ENCODE measurements at places on chromosomes 6 and 20.

DNA sequence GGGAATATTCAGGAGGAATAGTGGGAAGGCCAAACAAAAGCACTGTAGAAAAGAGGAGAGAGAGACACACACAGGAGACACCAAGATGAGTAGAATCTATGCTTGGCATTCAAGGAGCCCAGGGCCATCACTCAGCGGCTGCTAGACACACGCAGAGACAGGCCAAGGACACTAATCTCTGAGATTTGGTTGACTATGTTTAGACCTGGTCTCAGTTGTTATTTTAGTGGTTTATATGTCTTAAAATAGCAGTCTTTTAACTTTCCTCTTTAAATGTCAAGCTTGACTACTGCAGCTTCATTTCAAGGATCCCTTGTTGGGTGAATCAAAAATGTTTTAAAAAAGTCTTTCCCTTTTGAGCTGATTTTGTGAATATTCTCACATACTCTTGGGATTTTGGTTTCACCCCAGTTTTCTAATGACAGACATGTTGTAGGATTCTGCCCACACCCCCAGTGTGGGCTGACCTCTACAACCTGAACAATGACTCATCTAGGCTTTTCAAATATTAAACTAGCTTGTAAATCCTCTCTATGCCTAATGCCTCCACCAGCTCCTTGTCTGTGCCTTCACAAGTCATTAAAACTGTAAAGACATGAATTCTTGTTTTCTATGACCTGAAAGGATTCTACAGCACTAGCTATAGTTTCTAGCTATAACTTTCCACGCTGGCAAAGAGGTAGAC, 142.7 kb upstream of the EXOC2 start:
- DNase-seq = no peak

DNA sequence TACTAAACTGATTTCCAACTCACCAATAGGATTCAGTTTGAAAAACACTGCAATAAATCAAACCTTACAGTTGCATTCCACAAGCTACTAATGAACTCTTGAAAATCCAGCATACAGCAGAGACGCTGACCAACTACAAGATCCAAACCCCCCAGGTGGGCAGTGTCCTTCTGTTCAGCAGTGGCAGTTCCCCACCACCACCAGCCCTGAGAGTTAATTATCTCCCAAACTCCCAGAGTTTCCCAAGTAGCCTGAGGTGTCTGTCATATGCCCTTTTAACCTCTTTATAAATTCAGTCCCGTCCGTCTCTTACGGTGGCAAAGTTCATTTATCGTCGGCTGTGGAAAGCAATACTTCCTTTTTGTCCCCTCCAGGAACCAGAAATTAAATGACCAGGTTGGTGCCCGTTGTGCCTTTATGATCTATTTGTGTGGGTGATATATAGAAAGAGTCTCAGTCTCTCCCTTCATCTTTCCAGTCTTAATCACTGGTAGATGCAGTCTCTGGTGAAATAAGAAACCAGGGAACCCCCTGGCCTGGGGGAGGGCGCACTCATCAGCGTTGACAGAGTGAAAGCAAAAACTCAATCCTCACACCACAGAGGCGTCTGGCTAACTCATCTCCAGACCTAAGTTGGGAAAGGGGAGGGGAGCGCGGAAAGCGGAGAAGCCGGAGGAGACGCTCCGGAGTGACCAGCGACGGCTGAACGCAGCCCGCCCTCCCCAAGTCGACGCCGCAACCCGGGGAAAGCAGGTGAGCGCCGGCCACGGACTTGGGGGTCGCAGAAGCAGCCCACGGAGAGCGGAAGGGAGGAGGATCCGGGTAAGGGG, 717 bp downstream of the MRPL14 start:
- DNase-seq = peak; percentile 87

DNA sequence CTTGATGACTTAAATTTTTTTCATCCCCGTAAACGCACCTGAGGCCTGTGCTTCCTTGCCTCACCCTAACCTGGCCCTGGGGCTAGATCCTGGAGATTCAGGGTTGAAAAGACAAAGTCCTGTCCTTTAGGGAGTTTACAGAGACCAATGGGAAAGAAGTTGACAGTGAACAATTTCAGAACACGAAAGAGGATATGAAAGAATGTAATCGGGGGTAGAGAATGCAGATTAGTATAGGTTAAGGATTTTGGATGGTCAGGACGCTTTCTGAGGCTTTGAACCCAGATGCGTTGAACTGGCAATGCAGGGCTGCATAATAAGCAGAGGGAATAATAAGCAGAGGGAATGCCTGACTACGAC, 1.7 kb upstream of the FBXO5 start:
- no peak for DNase-seq

DNA sequence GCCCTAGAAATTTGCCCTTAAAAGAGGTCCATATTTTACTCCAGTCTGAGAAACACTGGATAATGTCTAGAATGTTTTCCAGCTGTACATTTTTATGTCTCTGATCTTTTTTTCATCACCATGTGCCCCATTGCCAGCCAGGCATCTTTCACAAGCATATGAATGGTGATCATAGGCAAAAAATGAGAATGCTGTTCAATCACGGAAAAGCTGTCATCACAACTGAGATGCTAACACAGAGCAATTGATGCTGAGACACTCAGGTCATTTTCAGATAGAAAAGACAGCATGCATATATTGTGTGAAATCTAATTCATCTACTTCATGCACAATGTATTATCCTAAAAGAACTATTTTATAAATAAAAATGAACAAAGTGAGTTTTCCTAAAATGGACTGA, 41.6 kb downstream of the CGA start:
- DNase-seq = no peak

DNA sequence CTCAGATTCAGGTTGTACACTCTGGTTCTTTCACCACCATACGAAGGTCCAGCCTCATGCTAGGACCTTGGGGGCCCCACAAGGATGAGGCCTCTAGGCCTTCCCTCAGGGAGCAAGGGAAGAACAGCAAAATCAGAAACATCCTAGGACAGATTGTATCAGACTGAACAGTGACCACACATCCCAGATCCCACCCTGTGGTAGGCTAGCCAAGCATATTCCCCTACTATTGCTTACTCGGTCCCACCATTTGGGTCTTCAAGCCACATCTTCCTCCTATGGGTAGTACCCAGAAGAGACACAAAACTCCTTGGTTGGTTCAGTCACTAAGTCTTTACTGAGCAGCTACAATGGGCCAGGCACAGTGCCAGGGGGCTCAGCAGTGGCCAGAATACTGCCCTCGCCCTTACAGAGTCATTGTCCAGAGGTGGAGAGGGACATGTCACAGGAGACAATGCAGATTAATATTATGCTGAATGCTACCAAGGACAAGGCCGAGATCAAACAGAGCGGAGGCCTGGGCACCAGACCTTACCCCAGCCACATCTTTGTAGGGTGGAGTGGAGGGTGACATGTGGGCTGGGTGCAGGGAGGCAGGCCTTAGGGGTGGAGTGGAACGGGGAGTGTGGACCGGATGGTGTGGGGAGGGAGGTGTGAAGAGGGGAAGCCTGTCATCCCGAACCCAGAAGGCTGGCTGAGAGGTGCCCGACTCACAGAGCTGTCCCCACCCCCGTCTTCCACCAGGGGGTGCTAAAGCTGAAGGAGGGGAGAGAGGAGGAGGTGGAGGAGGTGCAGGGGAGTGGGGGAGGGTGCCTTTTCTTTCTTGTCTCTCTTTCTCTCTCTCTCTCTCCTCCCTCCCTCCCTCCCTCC, 6.8 kb upstream of the MAPK13 start:
- peak; percentile 90 for DNase-seq

- no peak for DNase-seq
Measured at GRCh38 chr6:47256361-47256760, 53.3 kb downstream of the TNFRSF21 start.

DNA sequence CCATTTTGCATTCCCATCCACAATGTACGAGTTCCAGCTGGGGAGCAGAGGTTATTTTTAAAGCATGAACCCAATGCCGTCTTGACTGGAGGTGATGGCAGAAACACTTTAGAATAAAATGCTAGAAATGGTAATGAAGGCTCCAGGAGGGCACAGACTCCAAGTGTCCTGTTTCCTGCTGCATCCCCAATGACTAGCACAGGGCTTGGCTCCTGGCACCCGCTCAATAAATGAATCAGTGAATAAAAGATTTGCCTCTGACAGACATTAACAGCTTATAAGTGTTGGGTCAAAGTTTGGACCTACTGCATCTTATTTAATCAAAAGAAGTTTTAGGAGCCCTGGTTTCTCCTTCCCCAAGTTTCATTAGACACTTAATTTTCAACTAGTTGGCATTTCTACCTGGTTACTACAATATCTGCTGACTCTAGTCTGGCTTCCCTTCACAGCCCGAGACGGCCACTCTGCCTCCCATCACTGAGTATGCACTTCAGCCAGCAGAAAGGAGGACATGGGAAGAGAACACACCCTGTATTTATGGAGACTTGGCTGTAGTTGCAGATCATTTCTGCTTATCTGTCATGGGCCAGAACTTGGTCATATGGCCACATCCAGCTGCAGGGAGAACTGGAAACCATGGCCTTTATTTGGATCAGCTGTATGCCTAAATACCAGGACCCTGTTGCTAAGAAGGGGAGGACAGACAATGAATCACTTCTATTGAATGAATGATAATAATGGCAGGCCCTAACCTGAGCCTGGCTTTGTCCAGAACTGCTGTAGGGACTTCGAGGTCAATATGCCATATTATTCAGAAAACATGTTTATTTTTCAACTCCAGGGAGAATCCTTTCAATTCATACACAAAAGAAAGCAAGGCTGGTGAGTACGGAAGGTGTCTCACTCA, 63.1 kb downstream of the TTI1 start:
- no peak for DNase-seq

- no peak for DNase-seq
Measured at GRCh38 chr6:84854811-84855400, 90.5 kb upstream of the TBX18 start.

DNA sequence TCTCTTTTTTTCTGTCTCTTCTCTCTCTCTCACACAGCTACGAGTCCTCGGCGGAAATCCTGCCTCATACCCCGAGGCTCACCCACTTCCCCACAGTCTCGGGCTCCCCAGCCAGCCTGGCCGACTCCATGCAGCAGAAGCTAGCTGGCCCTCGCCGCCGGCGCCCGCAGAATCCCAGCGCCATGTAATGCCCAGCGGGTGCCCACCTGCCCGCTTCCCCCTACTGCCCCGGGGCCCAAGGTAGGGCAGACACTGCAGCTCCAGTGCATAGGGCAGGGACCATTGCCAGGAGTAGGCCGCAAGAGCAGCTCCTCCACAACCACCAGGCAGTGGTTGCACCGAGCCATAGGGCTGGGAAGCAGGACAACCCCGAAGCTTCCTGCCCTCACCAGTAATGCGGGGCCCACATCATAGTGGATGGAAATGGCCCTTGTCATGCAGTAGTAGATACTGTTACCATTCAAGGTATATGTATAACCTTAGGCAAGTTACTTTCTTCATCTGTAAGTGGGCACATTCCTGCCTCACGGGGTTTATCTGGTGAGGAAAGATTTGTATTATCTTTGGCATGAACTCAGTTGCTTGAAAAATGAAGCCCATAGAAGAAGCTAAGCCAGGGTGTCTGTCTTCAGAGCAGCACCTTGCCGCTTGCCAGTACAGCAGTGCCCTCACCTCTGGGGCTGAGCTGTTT, 36.9 kb upstream of the ID1 start:
- no peak for DNase-seq

Measured in H7 (cell line).